ENCODE measurements at places on chromosomes 13 and 19.
A peak's percentile ranks its signal among the peaks of the same experiment; 100 is the strongest.

- peak; percentile 40 for DNase-seq
These were observed 2.8 kb downstream of the ZNF20 start for GRCh38 chr19:12137221-12137940.

- DNase-seq: peak; percentile 88
These were observed 2.8 kb downstream of the ZFP36 start for GRCh38 chr19:39409208-39410016.

DNA sequence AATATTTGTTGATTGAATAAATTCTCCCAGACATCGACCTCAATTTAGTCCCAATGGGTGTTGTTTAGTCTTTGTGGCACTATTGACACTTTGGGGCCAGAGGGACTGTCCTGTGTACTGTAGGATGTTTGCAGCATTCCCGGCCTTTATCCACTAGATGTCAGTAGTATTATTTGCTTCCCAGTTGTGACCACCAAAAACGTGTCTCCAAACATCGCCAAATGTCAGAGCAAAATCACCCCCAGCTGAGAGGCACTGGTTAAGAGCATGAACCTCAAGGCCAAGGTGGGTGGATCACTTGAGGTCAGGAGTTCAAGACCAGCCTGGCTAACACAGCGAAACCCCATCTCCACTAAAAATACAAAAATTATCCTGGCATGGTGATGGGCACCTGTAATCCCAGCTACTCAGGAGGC lies 15.4 kb downstream of the NLRP12 start:
- DNase-seq: no peak

DNA sequence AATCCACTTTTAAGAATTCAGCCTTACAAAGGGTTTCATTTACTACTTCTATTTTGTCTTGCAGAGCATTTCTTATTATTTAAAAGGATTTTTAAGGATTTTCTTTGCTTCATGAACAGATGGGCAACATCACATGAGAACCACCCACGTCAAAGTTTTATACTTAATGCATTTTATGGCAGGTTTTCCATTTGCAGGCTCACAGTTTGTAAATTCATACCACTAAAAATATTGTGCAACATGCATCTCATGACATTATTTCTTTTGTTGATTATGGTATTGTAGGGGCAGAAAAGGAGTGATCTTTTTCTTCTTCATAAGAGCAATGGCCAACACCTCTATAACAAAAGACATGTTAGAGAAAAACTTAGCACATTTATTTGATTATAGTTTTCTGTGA lies 554.0 kb upstream of the SPRY2 start:
- no peak for DNase-seq

DNA sequence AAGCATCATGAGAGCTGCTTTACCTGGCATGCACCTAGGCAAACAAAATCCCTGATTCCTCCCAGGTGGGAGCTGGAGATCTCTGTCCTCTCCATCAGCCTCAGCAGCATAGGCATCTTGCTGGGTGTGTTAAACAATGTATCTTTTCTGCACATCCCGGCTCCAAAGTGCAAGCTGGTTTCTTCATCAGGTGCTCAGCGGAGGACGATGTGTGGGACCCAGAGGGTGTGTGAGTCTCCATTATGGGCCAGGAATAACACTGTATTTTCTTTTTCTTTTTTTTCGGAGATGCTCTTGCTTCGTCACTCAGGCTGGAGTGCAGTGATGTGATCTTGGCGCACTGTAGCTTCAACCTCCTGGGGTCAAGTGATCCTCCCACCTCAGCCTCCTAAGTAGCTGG lies 9.9 kb downstream of the CNFN start:
- no peak for DNase-seq

- DNase-seq: no peak
These were observed 286.2 kb downstream of the NDFIP2 start for GRCh38 chr13:79767126-79767525.

DNA sequence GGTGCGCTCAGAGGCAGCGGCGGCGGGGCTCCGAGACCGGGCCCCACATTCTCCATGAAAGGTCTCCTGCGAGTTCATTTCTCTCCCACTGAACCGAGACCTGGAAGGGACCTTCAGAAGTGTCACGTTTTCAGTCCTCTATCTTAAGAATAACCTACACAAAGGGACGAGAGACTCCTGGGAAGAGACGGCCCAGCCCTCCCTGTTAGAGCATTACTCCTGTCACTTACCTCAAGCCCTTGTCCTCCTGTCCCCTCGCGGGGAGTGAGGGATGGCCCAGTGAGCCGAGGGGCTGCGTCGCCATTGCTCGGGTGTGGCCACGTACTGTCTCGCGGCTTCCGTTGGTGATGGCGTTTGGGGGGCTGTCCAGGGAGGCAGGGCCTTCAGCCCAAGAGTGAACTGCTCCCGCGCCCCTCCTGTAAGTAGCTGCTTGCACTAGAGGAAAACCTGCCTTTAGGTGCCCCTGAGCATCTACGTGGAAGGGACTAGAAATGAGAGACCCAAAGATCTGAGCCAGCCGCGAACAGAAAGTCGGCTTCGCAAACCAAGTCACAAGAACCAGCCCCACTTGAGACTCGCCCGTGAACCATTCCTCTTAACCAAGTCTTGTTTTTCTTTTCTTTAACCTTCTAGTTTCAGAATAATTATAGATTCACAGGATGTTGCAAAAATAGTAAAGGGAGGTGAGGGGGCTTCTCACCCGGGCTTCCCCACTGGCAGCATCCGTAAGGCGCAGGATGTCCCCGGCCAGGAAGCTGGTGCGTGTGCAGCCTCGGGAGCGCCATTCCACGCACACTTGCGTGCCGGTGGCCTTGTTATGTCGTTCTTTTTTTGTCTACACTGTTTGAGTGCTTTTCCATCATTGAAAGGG lies 21.1 kb upstream of the NDUFS7 start:
- DNase-seq: no peak

- no peak for DNase-seq
These were observed 4.4 kb downstream of the TEKTIP1 start for GRCh38 chr19:3543150-3544057.

- no peak for DNase-seq
These were observed 55.2 kb downstream of the CEBPG start for GRCh38 chr19:33428627-33429125.

DNA sequence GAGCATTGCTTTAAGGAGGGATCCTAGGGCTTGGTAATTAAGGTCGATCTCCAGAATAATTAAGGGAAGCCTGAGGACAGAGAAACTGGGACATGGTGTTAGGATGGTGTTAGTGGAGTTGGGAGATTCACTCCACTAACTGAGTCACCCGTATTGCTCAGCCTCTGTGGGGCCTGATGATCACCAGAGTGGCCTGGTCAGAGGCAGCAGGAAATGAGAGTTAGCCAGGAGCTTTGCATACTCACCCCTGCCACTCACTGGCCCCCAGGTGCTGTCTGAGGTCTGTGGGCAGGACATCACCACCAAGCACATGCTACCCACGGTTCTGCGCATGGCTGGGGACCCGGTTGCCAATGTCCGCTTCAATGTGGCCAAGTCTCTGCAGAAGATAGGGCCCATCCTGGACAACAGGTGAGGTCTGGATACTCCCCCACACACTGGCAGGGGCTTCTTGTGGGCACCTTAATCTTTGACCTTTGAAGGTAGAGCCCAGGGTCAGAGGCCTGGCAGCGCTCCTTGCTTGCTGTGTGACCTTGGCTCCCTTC lies 32.1 kb downstream of the PPP2R1A start:
- DNase-seq: no peak

GRCh38 chr13:66958611-66959010 lies 271.5 kb downstream of the PCDH9 start:
- no peak for DNase-seq

DNA sequence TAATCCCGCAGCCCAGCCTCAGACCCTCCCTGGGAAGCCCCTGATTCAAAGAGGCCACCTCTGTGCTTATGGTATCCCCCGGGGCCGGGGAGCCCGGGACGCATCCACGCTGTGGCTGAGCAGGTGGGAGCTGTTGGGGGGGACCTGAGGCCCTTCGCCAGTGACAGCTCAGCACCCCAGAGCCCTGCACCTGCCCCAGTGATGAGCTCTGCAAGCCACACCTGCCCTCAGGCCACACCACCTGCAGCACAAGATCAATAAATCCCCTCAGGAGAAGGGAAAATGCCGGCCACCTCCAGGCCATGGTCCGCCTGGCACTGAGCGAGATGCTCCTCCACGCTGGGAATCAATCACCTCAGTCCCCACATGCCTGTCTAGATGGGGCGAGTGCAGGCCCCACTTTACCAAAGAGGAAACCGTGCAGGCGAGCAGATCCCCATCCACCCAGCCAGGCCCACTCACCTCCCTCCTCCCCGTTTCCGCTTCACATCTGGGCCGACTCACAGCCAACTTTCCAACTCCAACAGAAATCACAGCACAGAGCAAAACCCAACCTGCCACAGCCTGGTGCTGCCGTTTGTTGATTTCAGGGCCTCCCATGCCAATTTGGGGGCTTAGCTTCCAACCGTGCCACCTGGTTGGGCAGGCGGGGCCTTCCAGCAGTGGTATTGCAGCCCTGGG lies 12.8 kb downstream of the MOB3A start:
- peak; percentile 79 for DNase-seq

- no peak for DNase-seq
These were observed 2.6 kb downstream of the GRIK5 start for GRCh38 chr19:42067315-42067888.

DNA sequence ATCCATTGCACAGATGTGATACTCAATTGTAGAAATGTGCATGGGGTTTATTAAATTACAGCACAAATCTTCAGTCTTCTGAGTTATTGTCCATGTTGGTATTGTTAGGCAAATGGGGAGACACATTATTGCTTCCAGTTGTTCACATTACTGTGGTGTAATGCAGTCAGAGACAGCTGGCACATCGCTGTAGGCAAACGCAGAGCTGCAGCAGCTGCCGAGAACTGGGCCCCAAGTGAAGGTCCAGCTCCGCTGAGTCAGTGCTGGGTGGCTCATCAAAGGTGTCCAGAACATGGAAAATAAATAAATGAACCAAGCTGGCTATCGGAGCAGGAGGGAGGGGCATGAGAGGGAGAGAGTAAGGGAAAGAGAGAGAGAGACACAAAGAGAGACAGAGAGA lies 299.1 kb upstream of the OBI1 start:
- no peak for DNase-seq

DNA sequence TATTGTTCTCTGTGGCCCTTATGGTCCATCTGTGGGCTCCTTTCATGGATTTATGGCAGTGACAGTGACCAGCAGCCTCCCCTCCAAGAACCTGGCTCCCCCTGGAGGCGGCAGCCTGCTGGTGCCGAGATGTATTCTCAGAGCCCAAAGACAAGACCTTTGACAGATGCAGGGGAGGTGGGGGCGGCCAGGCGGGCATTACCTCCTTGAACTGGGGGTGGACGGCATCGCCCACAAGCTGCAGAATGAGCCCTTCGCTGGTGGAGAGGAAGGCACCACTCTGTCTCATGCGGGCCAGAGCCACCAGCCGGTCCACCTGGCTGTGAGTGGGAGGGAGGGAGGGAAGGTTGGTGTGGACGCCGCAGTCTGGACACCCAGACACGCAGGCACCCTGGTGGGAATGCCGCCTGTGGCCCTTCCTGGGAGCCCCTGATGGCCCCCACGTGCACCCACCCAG lies 6.6 kb downstream of the ISOC2 start:
- DNase-seq: peak; percentile 65

- no peak for DNase-seq
These were observed 36.8 kb upstream of the PSG9 start for GRCh38 chr19:43306097-43306496.

DNA sequence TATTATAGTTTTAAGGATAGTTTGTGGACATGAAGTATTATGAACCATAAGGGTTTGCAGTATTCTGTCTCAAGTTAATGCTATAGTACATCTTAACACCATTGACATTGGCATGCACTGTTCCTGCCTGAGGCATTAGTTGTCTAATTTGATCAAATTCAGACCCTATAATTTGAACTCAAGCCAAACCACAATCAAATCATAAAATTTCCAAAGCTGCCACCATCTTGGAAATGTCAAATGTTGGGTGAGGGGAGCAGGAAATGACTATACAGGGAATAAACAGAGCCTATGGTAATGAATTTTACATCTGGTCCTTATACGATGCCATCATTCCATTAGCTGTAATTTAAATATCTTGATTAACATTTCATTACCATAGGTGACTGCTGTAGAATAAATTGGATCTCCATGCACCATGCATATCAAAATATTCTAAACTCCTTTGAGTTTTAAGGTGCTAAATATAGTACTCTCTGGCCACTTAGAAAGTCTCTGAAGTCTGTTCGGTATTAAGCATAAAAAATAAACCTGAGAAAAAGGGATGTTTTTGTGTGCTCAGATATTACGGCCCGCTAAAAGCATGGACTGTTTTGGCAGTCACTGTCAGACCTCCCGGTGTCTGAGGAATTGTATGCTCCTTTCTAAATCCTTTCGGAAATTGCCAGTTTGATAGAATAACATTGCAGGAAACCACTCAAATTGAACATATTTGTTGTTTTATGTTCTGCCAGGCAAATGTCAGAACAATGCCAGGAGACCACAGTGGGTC lies 257.7 kb downstream of the SPRY2 start:
- no peak for DNase-seq

DNA sequence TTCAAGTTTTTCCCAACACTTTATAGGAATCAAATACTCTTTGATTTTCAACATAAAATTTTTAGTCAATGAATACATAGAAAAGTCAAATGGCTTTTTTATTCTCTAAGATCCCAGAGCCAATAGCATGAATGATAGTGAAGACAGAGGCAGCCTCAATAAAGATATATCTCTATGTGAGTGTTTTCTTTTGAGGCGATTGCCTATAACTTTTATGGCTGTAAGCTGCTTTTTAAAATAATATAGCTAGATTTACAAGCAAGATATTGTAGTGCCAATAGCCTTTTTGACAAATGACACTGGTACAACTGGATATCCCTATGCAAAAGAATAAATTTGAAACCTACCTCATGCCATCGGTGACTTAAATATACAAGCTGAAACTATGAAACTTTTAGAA lies 1705.2 kb upstream of the PCDH20 start:
- DNase-seq: no peak

DNA sequence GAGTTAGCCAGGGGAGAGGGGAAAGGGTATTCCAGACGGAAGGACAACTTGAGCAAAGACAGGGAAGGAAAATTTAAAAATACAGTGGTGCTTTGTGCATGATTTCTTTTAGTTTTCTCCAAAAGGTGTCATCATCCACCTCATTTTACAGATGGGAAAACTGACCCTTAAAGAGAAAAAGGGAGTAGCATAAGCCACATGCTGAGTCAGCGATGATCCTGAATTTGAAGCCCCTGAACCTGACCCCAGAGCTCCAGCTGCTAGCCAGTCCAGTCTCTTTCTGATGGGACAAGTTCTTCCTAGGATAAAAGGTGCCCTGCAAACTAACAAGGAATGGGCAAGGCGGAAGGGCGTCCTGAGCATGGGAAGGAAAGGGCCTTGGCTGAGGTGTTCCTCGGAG lies 10.3 kb downstream of the CABP5 start:
- no peak for DNase-seq

GRCh38 chr19:13212759-13213330 lies 62.6 kb downstream of the IER2 start:
- peak; percentile 84 for DNase-seq

- DNase-seq: no peak
These were observed 342.7 kb upstream of the SGCG start for GRCh38 chr13:22837980-22838647.
